ENCODE measurements at places on chromosomes 4 and X.

DNA sequence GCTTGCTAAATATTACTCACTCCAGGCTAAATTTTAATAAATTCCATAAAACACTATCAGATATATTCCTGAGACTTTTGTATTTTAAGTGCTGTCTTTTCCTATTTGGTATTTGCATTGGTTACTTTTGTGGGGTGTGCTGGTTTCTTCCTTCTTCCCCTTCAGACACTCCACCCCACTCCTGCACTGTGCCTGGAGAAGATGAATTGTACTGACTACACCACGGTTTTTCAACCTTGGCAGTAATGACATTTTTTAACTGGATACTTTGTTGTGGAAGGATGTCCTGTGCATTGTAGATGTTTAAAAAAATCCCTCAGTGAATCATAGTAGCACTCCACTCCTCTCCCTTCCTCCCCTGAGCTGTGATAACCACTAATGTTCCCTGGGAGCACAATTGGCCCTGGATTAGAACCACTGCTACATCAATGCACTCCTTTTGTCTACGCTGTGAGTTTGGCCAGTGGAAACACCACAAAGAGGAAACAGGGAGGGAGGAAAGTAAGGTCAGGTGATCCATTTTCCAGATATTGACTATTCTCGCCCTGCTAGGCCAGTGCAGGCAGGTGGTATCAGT is 36.3 kb downstream of the SNCA start:
- no peak for DNase-seq

DNA sequence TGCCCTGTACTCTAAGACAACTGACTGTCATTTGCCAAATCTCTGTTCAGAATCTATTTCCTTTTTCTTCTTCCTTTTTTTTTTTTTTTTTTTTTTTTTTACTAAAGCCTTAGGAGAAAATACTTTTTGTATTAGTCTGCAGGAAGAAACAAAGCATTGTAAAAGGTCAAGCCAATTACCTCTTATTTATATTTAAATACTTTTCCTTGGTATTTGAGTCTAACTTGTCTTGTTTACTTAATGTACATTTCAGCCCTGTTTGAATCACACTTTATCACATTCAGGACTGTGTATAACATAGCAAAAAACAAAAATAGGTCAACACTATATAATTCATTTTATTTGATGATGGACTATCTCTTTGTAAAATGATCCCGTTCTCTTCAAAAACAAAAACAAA is 262.2 kb downstream of the RPA4 start:
- DNase-seq = no peak

DNA sequence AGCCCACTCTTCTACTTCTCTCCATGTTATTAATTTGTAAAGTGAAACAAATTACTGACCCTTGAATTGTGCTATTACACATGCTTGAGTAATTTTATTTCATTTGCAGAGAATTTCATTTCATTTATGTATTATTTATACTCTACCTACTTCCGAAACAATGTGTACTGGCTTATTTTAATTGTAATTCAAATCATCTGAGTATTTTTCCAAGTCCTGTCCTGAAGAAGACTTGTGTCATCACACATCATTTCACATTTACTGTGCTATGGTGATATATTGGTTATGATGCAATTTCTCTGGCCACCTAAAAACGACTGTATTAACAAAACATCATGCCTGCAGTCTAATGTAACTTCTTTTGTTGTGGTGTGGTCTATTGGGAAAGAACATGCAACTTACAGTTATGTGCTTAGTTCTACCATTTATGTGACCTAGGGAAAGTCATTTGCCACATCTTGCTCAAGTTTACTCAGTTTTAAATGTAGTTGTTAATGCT is 384.5 kb downstream of the RPA4 start:
- no peak for DNase-seq

- no peak for DNase-seq
Measured at GRCh38 chrX:47182106-47182700, 11.4 kb upstream of the UBA1 start.

DNA sequence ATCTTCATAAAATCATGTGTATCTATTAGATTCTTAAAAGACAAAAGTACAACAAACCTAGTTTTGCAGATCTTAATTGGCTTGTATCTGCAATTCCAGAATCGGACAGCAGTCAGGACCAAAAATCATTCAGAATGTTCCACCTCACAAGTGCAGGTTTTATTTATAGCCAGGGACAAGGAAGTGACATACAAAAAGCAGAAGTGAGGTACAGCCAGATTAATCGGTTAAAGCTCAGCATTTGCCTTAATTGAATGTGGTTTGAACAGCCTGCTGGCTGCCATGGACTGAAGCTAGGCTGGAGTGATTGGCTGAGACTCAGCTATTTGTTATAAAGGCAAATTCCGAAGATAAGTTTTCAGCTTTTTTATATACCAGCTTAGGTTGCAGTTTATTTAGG is 932.6 kb downstream of the C4orf33 start:
- DNase-seq = no peak

DNA sequence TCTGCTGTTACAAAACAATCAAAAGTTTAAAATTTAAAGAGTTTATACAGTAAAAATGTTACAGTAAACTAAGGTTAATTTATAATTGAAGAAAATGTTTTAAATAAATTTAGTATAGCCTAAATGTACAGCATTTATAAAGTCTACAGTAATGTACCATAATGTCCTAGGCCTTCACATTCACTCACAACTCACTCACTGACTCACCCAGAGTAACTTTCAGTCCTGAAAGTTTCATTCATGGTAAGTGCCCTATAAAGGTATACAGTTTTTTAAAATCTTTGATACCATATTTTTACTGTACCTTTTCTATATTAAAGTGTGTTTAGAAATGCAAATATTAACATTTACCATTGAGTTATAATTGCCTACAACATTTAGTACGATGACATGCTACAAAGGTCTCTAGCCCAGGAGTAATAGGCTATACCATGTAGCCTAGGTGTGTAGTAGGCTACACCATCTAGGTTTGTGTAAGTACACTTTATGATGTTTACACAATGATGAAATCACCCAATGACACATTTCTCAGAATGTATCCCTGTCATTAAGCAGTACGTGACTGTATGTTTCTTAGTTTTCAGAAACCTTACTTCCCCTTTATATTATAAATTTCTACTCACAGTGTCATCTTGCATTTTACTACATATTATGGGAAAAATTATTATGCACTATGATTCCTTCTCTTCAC is 320.8 kb downstream of the ADAM29 start:
- DNase-seq = no peak

DNA sequence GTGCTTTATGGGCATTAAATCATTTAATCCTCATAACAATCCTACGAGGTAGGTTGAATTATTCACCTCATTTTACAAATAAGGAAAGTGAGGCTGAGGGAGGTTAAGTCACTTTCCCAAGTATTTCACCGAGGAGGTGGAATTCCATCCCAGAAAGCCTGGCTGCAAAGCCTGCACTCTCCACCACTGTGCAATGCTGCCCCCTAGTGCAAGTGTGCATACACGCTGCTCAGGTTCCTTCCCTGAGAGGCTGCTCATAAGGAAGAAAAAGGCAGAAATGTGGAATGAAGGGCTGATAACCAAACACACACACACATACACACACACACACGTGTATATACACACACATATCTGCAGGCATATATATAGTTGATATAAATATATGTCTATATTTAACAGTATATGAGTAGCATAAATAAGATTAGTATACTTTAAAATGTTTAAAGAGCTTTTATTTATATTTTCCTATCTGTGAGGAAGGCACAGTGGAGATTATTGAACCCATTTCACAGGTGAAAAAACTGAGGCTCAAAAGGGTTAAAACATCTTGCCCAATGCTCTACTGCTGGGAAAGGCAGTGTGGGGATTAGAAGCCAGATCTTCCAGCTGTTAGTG is 714.5 kb upstream of the TENM3 start:
- no peak for DNase-seq

DNA sequence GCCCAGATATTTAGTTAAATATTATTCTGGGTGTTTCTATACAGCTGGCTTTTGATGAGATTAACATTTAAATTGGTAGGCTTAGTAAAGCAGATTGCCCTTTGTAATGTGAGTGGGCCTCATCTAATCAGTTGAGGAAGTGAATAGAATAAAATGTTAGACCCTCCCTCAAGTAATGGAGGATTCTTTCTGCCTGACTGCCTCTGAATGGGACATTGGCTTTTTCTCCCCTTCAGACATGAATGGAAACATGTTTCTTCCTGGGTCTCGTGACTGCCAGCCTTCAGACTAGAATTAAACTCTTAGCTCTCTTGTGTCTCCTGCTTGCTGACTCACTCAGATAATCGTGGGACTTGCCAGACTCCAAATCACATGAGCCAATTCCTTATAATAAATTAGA is 266.7 kb downstream of the INPP4B start:
- no peak for DNase-seq

DNA sequence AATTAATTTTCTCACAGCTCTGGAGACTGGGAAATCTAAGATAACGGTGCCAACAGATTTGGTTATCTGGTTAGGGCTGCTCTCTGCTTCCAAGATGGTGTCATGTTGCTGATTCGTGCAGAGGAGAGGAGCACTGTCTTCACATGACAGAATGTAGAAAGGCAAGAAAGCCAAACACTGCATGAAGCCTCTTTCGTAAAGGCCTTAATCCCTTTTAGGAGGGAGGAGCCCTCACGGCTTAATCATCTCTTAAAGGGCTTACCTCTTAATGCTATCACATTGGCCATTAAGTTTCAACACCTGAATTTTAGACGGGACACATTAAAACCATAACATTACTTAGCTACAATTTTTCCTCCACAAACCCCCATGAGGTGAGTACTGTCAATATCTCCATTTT is 174.1 kb downstream of the COX18 start:
- DNase-seq = no peak

- no peak for DNase-seq
Measured at GRCh38 chr4:10130178-10130888, 13.7 kb upstream of the WDR1 start.

GRCh38 chr4:121764702-121765367 is at the start of gene SMIM43:
Gene SMIM43, minus strand, starts transcription at chr4:121765164. Its CDS starts 59 bp downstream, at chr4:121765105.
- no peak for DNase-seq

- no peak for DNase-seq
Measured at GRCh38 chr4:94665500-94666404, 92.0 kb upstream of the BMPR1B start.

GRCh38 chrX:10631416-10632145 is 11.2 kb upstream of the MID1 start:
- no peak for DNase-seq

DNA sequence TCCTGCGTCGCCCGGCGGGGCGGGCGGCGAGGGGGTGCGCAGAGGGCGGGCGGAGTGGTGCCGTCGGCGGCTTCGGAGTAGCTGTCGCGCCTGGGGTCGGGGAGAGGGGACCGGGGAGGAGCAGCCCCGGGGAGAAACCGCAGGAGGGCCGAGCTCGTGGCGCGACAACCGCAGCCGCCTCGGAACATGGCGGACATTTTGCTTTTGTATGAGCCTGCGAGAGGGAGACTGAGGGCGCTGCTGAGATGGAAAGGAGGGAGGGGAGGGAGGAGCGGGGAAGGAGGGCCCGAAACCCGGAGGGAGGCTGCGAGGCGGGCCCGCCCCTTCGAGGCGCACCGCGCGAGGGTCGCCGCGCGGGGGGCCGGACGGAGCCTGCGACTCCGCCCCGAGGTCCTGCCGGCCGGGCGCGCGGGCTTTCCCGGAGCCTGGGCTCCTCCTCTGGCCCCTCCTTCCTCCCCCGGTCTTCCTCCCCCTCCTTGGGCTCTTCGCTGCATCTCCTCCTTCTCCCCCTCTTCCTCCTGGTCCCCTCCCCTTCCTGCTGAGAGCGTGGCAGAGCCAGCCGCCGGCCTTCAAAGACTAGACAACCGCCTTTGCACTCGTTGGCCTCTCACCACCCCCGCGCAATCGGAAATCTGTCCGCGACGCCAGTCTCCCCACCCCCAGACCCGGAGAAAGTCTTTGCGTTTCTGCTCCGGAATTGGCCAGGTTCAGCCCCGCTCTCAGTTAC is 1.1 kb downstream of the INTS6L start:
- DNase-seq = peak; percentile 76

DNA sequence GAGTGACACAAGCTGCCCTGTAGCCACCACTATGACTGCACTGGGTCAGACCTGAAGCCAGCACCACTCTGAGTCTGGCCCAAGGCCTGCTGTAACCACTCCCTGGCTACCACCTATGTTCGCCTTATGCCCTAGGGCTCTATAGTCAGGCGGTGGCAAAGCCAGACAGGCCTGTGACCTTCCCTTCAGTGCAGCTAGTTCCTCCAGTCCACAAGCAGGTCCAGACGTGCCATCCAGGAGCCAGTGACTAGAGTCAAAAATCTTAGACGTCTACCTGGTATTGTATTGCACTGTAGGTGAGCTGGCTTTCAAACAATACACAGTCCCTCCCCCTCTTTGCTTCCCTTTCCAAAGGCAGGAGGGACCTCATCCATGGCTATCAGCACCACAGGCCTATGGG is 54.0 kb upstream of the RNF128 start:
- DNase-seq = no peak

- no peak for DNase-seq
Measured at GRCh38 chr4:104494185-104494584, 509 bp downstream of the CXXC4 start.

GRCh38 chr4:159177265-159178150 is 74.6 kb downstream of the RAPGEF2 start:
- DNase-seq = no peak

DNA sequence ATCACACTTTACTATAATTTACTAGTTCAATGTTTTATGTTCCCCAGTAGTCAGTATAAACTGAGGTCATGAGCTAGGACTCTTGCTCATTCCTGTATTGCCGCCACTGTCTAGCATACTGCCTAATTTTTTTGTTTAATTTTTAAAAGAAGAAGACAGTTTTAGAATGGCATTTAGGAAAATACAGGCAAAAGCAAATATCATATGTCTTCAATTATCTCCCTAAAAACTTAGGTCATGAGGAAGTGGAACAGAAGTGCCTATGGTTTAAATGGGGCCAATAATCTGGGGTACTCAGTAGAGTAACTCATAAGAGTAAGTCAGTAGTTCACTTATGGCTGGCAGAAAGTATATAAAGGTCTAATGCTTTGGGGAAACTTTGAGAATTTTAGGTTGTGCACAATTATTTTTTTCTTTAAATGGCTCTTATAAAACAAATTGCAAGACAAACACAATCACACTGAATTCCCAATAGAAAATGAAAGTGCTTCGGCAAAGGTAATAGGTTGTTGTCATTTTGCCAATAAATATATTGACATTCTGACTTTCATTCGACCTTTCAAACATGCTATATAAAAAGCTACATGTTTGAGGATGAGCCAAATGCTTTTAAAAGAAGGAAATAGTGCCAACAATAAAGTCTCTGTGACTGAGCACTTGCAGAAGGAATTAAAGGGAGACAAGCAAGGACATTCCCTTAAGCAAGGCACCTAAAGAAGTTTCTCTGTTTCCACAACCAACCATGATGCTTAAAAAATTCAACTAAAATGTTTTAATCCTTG is 390.1 kb downstream of the PDGFC start:
- no peak for DNase-seq

GRCh38 chr4:190019023-190019858 is 7.8 kb downstream of the FRG2 start:
- no peak for DNase-seq

DNA sequence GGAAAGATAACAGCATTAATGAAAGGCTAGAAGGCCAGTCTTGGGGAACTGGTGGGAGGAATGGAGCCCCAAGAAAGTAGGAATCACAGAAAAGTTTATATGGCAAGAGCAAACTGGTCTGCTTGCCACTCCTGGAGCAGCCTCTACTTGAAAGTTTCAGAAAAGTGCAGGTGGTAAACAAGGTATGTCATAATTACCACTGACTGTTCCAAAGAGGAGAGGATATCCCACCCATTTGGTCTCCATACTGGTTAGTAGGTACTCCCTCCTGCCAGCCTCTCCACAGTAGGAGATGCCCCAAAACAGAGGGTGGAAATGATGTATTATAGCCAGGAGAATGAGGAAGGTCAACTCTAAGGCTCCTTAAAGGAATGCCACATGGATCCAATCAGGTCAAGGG is 145.1 kb downstream of the INPP4B start:
- no peak for DNase-seq
